Stimulated activated CD8-positive, alpha-beta memory T cell treated with anti-CD3 and anti-CD28 coated beads, Interleukin-7, amount 100 ng/mL, for 48 hours (primary cell): ENCODE measurements at places on chromosomes 2 and 18.

GRCh38 chr2:121489284-121489683 lies 41.4 kb upstream of the RNU4ATAC start:
- DNase-seq = no peak

GRCh38 chr18:61334491-61334850 lies 1.2 kb downstream of the CDH20 start:
- no peak for DNase-seq

GRCh38 chr2:235418918-235419317 lies 74.9 kb upstream of the AGAP1 start:
- no peak for DNase-seq

- DNase-seq = no peak
Measured at GRCh38 chr2:181836583-181836982, 54.9 kb upstream of the ITPRID2 start.

GRCh38 chr18:74947875-74948274 lies 261.1 kb downstream of the PTGR3 start:
- no peak for DNase-seq

DNA sequence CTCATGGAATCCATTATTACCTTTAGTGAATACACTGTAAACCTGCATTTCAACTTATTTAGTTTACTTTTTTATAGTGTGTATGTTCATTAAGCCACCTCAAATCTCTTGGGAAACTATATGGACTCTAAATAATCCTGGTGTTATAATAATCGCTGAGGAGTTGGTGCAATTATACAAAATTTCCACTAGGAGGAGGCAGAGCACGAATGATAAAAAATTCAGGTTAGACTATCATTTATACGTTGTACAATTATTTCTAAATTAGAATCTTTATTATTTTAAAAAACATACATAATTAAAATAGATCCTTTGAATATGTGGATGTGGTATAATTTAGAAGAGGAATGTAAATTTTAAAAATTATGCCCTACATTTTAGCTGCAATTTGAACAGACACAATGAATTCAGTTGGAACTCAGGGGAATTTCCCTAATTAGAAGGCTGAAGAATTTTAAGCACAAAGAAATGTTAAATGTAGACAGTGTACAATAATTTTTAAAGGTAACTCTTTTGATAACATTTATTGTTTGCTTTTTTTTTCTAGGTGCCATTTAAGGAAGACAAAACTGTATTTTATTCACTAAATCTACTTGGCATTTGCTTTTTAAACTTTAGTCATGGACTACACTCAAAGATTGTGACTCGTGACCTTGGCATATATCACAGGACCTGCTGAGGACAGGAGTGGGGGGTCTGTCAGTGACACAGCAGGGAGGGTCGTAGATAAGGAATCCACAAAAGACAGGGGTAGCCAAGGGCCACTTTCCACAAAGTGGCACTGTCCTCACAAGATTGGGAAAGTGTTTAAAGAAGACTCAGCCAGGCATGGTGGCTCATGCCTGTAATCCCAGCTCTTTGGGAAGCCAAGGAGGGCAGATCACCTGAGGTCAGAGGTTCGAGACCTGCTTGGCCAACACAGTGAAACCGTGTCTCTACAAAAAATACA lies 45.5 kb downstream of the RAB12 start:
- no peak for DNase-seq

DNA sequence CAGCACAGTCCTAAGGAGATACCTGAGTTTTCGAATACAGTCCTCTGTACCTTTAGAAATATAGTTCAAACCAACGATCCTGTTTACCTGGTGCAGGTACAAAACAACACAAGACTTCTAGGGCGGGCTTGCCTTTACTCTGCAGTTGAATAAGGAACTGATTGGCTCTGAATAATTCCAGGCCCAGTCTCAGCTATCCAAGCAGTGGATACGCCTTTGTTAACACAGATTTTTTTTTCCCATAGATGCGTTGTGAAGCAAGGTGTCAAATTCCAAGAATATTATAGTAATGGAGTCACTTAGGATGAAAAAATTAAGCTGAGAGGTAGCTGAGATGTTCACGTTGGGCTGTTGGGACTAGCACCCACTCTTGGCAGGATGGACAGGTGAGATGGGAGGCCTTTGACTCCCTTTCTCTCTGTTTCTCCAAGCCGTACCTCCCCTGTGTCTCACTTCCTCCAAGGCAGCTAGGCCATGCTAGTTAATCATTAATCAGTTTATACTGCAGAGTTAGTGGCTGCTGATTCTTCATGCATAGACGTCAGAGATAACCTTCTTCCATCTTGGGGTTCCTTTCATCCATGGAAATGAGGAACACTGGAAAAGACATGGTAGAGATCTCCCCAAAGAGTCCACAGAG lies 380.8 kb upstream of the ACVR2A start:
- no peak for DNase-seq

DNA sequence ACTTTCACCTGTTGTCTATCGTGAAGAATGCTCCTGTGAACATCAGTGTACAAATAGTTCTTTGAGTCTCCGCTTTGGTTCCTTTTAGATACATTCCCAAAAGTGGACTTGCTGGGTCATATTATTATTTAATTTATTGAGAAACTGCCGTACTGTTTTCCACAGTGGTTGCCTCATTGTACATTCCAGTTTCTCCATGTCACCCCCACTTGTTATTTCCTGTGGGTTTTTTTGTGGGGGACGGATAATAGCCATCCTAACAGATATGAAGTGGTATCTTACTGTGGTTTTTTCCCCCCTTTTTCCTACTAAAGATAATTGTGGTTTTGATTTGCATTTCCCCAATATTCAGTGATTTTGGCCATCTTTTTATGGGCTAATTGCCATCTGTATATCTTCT lies 53.8 kb downstream of the SMCHD1 start:
- no peak for DNase-seq

DNA sequence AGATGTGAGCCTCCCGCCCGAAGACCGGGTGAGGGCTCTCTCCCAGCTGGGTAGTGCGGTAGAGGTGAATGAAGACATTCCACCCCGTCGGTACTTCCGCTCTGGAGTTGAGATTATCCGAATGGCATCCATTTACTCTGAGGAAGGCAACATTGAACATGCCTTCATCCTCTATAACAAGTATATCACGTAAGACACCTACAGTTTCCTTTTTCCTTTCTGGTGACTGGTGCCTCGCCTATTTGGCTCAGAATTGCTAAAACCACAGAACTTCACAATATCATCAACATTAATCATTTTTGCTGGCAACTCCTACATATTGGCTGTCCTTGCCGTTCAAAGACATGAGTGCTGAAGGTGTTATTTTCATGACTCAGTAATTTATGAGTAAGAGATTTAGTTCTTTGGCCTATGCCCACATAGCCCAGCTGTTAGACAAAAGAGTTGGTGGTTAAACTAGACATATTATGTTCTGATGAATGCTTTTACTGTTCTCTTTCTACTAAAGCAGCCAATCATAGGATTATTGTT lies 2.2 kb downstream of the STAMBP start:
- peak; percentile 20 for DNase-seq

DNA sequence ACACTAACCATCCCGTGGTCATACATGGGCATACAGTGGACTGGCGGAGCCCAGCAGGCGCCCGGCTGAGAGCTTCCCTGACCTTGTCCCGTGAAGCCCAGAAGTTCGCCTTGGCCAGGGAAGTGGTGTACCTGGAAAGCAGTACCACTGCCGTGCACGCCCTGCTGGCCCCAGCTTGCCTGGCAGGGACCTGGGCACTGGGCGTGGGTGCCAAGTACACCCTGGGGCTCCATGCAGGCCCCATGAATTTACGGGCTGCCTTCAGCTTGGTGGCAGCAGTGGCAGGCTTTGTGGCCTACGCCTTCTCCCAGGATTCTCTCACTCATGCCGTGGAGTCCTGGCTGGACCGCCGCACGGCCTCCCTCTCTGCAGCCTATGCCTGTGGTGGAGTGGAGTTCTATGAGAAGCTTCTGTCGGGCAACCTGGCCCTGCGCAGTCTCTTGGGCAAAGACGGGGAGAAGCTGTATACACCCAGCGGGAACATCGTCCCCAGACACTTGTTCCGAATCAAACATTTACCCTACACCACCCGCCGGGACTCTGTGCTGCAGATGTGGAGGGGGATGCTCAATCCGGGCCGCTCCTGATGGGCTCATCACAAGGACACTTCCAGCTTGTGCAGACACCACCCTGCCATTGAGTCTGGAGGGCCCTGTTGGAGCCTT lies 2.3 kb downstream of the TMEM177 start:
- no peak for DNase-seq

- no peak for DNase-seq
Measured at GRCh38 chr2:214649440-214650205, 159.9 kb downstream of the BARD1 start.

- DNase-seq = no peak
Measured at GRCh38 chr18:9354256-9354655, 19.7 kb downstream of the TWSG1 start.

DNA sequence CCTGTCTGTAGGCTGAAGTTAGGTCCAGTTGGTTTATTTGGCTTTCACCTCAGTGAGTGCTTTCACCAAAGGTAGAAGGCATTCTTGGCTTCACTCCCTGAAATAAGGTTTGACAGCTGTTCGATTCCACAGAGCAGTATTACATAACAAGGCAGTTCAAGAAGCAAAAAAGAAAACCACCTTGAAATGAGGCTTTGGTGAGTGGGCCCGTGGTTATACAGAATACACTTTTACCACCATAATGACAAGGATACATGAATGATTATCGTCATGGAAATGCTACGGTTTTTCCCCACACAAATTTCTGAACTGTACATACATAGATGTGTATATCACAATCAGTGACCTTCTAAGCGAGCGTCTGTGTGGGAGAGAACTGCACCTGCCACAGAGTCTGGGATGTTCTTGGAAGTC lies 80.0 kb upstream of the CHRNA1 start:
- DNase-seq = no peak

DNA sequence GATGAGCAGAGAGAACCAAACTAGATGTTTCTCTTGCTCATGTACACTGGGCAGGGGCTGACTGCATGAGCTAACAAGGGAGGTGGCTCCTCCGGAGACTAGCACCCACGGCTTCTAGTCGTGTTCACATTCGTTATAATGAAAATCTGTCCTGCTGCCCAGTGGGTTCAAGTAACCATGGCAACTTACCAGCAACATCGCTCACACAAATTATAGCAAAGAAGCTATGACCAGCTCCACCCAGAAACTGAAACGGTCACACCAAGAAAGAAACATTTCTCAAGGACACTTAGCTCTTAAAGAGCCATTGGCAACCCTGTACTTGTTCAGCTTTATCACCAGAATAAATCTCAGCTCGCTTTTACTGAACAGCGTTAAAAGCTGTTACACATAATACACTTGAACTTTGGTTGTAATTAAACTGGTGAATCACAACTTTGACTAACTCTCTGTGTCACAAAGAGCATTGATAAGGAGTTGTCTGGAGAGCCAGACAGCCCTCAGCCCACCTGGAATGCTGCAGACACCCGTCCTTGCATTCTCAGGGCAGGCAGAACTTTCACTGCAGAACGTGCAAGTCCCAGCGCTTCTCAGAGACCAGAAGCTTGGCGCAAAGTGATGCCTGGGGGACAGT lies 141.2 kb downstream of the PID1 start:
- DNase-seq = no peak

DNA sequence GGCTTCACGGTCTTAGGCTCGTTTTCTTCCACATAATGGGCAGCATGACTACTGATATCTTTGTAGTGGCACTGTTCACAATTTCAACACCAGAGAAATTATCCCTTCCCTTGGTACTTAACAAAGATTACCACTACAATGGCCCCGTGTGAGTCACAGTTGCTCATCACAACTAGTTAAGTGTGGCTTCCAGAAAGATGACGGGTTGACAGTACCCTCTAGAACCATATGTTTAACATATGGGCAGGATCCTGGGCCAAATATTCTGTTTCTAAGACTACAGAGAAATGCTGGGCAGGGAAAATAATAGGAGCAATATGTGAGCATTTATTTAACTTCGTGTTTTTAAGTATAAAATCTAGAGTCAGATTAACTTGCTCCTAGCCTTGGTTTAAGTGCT lies 780.1 kb upstream of the LINC00305 start:
- no peak for DNase-seq

DNA sequence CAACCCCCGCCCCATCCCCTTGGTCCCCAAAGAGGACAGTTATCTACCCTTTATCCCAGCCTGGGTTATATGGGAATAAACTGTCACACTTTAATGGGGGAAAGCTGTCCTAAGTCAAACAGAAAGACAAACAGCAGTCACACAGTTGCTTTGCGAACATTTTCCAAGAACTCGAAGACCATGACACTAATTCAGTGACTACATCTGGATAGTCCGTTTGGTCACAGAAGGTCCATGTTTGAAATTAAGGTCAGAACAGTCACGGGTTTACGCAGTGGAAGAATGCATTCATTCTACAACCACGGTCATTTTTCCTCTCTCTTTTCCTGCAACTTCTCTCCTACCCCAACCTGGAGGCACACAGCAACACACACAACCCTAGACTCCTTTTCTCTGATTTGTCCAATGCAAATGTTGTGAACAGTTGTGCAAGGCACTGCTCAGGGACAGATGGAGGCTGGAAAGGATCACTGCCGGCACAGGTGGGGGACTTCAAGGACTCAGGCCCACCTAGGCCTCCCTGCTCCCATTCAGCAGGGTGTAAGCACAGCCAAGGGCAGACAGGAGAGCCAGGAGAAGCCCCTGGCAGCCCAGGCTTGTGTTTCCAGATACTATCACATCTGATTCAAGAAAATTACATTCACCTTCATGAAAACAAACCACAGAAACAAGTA lies 39.9 kb downstream of the ZNF516 start:
- no peak for DNase-seq

- no peak for DNase-seq
Measured at GRCh38 chr2:119407430-119408220, 24.0 kb upstream of the TMEM37 start.

GRCh38 chr18:21513292-21513691 lies 87.2 kb downstream of the ESCO1 start:
- DNase-seq = no peak

DNA sequence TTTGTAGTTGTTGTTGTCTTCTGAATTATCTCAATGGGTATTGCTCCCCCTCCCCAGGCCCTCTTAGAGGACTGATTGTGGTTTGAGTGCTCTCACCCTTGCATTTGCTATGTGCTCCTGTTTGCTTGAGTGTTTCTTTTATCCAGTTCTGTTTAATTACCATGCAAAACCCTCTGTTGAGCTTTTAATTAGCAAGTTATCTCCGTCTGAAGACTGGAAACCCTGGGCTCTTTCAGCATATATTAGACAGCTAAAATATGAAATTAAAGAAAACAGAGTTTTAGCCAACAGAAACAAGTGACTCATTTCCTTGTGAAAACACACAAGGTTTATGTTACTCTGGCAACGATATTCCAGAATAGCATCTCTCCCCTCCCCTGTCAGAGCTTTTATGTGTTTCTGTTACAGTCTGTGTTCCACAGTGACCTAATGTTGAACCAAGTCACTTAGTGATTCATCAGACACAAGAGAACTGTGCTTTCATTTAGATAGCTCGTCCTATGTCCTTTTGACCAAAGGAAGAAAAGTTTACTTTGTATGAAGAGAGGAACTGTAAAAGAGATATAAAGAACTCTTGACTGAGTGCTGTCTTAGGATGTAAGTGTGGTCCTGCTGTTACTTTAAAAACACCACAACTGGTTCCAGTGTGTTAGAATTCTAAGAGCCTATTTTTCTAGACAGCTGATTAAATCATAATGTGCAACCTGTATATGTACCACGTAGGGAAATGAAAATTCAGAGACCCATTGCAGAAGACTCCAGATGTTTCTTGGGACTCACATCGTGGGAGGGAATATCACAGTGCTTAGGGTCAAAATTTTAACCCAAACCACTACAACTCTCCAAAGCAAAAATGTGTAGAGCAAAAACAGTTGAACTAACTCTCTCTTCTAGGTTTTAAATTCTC lies 172.8 kb upstream of the RBMS1 start:
- DNase-seq = no peak

GRCh38 chr2:196241175-196241574 lies 69.8 kb upstream of the STK17B start:
- DNase-seq = no peak

GRCh38 chr2:184598316-184599053 lies at the start of gene ZNF804A:
Gene ZNF804A, plus strand, starts transcription at chr2:184598529. Its CDS starts 431 bp downstream, at chr2:184598960.
- no peak for DNase-seq
